ENCODE measurements at places on chromosomes 12 and 14. TPM values are rescaled to one million over a fixed set of nuclear protein-coding genes. Genes with fewer than 3 reads are reported as not detected.
A peak's percentile ranks its signal among the peaks of the same experiment; 100 is the strongest.

GRCh38 chr12:19474147-19474546, 34.9 kb downstream of the AEBP2 start:
- H3K4me1 ChIP-seq, result no peaks in the 10 kb centered on the region
- peaks cover 34% of the 10 kb centered on the region for H3K36me3 ChIP-seq
- DNase-seq, result no peak
- H3K27ac ChIP-seq, result no peak overlapping the region

DNA sequence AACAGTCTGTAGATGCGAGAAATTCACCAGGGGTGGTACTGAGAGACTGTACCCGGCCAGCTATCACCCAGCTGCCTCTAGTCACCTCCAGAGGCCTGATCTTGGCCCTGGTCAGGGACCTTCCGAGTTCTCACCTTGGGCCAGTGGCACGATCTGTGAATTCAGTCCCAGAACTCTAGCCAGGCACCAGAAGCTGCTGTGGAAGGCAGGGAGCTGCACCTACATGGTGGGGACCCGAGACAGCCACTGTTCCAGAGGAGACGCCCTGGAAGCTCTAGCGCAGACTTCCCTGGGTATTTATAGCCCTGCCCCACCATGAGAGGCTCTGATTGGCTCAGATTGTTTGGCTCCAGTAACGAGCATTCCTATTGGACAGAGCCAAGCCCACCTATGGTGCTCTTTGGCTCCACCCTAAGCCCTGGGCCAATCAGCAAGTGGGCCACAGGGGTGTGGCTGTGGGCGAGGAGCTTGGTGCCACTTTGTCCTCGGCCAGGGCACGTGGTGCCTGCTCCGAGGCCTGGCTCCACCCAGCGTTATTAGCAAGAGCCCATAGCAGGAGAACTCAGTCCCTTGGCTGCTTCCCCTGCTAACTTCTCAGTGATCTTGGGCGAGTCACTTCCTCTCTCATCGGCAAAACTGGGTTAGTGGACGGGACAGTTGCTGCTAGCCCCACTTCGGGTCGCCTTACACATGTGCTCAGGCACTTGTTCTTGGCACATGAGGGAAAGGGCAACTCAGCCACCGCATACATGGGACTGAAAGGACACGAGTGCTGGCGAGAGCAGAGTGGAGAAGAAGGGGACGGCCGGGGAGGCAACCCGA, 89.0 kb upstream of the BCL11B start:
- no peaks in the 10 kb centered on the region for H3K4me1 ChIP-seq
- H3K4me3 ChIP-seq, result no peak overlapping the region
- DNase-seq, result no peak
- H3K36me3 ChIP-seq, result no peaks in the 10 kb centered on the region
- H3K27ac ChIP-seq, result no peak overlapping the region
- no peaks in the 10 kb centered on the region for H3K27me3 ChIP-seq

- no peak overlapping the region for H3K27ac ChIP-seq
- no peaks in the 10 kb centered on the region for H3K36me3 ChIP-seq
- H3K4me3 ChIP-seq, result no peak overlapping the region
- no peak for DNase-seq
- no peaks in the 10 kb centered on the region for H3K4me1 ChIP-seq
- no peaks in the 10 kb centered on the region for H3K27me3 ChIP-seq
These were observed 4.0 kb downstream of the KCNA5 start for GRCh38 chr12:5047729-5048128.

DNA sequence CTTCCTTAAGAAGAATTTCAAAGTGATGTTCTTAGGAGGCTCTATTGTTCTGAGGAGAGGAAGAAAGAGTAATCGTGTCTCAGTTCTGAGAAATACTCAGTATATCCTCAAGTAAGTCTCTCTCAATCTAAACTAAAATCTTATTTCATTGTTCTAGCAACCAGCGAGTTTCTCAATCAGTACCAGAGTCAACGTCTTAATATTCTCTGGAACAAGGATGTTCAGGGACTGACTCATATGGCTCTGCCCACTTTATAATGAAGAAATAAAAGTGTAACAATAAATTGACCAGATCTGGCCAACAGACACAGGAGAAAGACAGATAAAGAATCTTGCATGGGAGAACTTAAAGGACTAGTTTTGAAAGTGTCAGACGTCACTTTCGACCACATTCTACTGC, 469.8 kb upstream of the FLRT2 start:
- no peak for DNase-seq
- no peaks in the 10 kb centered on the region for H3K36me3 ChIP-seq
- H3K4me1 ChIP-seq, result no peaks in the 10 kb centered on the region
- H3K27ac ChIP-seq, result no peak overlapping the region
- no peak overlapping the region for H3K4me3 ChIP-seq

GRCh38 chr12:116059904-116060303, 217.6 kb downstream of the MED13L start:
- no peaks in the 10 kb centered on the region for H3K36me3 ChIP-seq
- no peak overlapping the region for H3K27ac ChIP-seq
- no peak for DNase-seq
- no peaks in the 10 kb centered on the region for H3K27me3 ChIP-seq
- H3K4me3 ChIP-seq, result no peak overlapping the region

DNA sequence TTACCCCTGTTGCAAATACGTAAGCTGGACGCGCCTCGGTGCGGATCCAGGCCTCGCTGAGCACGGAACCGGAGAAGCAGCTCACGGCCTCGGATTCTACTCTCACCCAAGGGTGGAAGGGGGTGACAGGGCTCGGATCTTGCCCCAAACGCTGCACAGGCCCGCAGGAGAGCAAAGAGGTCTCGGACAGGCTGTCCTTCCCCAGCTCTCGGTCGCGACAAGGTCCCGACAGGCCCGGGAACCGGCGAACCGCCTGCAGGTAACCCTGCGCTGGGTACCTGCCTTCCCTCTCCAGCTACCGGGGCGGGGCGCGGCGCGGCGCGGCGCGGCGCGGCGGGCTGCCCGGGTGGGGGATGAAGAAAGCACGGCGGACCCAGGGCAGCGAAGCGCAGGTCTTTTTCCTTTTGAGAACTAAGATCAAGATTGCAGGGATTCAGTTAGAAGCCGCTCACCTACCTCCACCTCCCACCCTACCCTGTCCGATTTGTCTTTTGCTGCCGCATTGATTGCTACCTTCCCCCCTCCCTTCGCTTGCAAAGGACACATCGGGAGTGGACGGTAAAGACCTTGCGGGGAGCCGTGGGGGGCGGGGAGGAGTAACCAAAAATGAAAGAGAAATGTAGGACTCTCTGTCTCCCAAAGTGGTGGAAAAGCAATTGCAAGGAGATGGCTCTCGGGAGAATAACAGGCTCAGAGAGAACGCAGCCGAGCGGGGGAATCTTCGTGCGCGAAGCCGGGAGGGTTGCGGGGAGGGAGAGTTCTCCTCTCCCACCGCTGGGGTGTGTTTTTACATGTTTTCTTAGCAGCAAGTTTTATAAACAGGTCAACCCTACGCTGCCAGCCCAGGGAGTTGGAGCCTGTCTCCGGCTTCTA, 8.4 kb upstream of the TBX3 start:
- H3K27ac ChIP-seq, result no peak overlapping the region
- DNase-seq, result no peak
- no peaks in the 10 kb centered on the region for H3K4me1 ChIP-seq

DNA sequence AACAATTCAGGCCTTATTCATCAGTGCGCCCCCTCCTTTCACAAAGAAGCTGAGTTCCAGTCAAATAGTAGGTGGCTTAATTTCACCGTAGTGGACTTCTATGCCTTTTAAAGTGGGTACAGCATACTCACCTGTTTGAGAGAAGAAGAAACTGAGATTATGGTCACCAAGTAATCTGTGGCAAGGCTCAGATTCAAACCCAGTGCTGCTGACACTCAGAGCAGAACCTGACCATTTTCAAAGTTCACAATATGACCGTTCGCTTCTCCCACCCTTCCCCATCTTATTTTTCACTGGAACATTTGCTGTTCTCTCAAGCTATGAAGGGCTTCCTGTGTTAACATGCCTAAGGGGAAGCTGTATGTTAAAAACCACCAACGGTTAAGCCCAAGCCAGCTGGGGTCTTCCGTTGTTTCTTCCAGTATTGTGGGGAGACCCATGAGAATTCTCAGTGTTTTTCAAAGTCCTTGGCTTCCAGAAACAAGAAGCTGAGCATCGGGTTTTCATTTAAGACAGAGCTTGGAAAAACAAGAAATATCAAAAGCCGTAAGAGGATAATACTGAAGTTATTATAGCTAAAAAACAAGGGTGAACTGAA, 6.1 kb upstream of the PSMA6 start:
- H3K27ac ChIP-seq, result peak overlapping the region; percentile 67
- peak overlapping the region; percentile 43 for H3K4me3 ChIP-seq

DNA sequence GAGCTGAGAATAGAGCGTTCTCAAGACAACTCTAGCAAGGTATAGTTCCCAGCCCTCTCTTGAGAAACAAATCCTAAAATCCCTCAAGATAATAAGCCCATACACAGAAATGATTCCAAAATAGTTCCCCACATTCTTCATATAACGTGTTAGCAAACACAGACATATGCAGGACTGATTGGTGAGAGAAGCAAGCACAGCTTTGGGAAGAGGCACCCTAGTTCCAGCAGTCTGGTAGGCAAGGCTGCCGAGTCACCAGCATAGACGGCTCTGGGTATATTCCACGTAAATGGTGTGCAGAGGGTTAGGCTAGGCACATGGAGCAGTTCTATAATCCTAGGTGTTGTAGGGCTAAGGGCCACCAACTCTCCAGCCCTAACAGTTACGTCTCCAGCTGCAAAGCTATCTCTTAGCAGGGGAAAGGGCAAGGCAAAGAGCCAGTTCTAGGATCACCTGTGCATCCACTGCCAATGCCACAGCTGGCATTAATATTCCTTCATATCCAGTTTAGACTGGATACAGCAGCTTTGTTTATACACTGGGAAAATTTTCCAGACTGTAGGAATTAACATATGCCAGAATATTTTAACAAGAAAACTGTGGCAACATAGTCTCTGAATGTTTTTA, 52.9 kb downstream of the SH2B3 start:
- H3K4me3 ChIP-seq, result no peak overlapping the region
- H3K27me3 ChIP-seq, result no peaks in the 10 kb centered on the region
- DNase-seq, result no peak

DNA sequence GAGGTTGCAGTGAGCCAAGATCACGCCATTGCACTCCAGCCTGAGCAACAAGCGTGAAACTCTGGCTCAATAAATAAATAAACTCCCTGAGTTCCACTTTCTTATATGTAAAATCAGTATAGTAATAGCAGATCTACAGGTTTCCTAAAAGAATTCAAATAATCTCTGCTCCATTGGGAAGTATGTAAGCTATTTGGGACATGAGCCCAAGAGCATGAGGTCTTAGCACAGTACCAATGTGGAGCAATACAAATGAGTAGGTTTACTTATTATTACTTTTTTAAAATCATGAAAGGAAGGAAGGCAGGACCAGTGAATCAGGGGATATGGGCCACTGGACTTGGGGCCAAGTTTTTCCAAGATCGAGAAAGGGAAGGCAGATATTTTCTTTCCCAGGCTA, 216.9 kb upstream of the DIO2 start:
- H3K27ac ChIP-seq, result no peak overlapping the region
- H3K27me3 ChIP-seq, result no peaks in the 10 kb centered on the region
- DNase-seq, result no peak
- no peak overlapping the region for H3K4me3 ChIP-seq
- H3K36me3 ChIP-seq, result no peaks in the 10 kb centered on the region

DNA sequence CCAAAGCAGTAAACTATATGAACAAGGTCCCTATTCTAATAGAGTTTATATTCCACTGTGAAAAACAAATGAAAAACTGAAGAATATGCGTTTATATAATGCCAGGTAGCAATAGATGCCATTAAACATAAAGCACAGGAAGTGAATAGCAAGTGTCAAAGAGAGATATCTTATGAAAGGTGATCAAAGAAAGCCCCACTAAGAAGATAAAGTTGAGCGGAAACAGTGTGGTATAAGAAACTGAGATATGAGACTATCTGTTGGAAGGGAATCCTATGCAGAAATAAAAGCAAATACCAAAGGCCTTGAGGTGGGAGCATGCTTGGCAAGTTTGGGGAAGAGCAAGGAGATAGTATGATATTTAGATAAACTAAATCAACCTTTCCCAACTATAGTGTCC, 123.1 kb upstream of the FAR2 start:
- H3K27me3 ChIP-seq, result peaks cover 14% of the 10 kb centered on the region
- H3K4me3 ChIP-seq, result no peak overlapping the region
- no peaks in the 10 kb centered on the region for H3K4me1 ChIP-seq
- H3K27ac ChIP-seq, result no peak overlapping the region
- no peaks in the 10 kb centered on the region for H3K36me3 ChIP-seq
- DNase-seq, result no peak

DNA sequence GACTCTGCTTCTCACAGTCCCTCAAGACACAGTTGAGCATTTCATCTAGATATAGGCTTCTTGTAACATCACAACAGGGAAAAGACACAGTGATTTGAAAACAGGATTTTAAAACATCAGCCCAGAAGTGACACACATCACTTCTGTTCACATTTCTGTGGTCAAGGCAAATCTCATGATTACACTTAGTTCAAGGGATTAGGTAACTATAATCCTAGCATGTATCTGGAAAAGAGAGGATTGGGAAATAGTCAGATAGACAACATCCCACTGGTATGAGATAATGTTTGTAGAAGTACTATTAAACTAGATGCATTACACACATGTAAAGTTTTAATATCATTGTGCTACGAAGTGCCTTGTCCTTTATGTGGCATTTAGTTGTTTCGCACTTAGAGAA, 252.6 kb upstream of the PRKD1 start:
- no peaks in the 10 kb centered on the region for H3K27me3 ChIP-seq
- H3K4me3 ChIP-seq, result no peak overlapping the region
- no peak overlapping the region for H3K27ac ChIP-seq
- H3K36me3 ChIP-seq, result no peaks in the 10 kb centered on the region
- no peaks in the 10 kb centered on the region for H3K4me1 ChIP-seq

- H3K4me1 ChIP-seq, result no peaks in the 10 kb centered on the region
- H3K4me3 ChIP-seq, result no peak overlapping the region
- H3K27me3 ChIP-seq, result peaks cover 1% of the 10 kb centered on the region
- no peaks in the 10 kb centered on the region for H3K36me3 ChIP-seq
These were observed 164.9 kb upstream of the BMP4 start for GRCh38 chr14:54121466-54122027.

DNA sequence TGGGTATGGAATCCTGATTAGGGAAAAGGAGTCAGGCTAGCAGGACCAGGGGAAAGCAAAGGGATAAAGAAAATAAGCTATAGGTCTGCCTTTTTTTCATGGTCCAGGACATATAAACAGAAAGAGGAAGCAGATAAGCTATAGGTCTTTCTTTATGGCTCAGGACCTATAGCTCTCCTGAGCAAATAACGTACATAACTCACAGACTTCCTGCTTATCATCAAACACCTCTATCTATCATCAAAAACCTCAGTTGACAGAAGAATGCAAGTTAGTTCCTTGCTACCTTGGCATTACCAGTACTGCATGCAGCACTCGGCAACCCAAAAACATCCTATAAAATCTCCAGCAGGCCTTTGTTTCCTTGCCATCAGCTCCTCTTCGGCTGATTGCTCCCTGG, 238.7 kb upstream of the OR4E1 start:
- H3K27me3 ChIP-seq, result peaks cover 3% of the 10 kb centered on the region
- no peaks in the 10 kb centered on the region for H3K36me3 ChIP-seq
- H3K4me1 ChIP-seq, result peaks cover 11% of the 10 kb centered on the region

Gene C12orf54
- total RNA-seq, result not detected

Gene TMEM30B
- total RNA-seq, result 2.1 TPM

Gene HCAR2
- not detected for total RNA-seq

Gene MIPOL1
- total RNA-seq, result not detected

Gene SLCO1C1
- total RNA-seq, result not detected

Gene DEPDC4
- total RNA-seq, result not detected

Gene GPR84
- not detected for total RNA-seq

Gene CMKLR1
- 1.1 TPM for total RNA-seq

Gene LRRC74A
- total RNA-seq, result not detected

Gene TAS2R42
- total RNA-seq, result not detected

All from CD4-positive, CD25-positive, alpha-beta regulatory T cell (primary cell).